ENCODE measurements at places on chromosomes 2 and 18.

DNA sequence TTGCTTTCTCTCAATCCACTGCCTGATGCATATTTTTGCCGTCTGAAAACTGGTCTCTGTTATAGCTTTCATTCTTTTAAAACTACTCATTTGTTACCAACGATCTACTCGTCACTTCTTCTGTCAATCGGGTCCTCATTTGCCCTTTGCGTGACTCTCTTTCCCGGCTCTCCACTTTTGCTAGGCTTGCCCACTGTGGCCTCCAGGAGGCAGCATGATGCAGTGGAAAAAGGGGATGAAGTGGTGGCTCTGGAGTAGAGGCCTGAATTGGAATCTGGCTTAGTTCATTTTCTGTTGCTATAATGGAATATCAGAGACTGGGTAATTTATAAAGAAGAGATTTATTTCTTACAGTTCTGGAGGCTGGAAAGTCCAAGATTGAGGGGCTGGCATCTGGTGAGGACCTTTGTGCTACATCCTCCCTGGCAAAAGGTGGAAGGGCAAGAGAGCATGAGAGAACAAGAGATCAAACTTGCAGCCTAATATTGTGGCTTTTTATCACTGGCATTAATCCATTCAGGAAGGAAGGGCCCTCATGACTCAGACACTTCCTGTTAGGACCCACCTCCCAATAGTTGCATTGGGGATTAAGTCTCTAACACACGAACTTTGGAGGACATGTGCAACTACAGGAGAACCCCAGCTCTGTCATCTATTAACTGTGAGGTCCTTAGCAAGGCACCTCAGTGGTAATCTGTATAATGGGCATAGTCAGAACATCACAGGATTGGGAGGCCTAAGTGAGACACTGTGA, 15.4 kb downstream of the GDF7 start:
- peaks cover 35% of the 10 kb centered on the region for H3K36me3 ChIP-seq
- H3K4me1 ChIP-seq = no peaks in the 10 kb centered on the region
- no peak overlapping the region for H3K4me3 ChIP-seq
- no peaks in the 10 kb centered on the region for H3K27me3 ChIP-seq

DNA sequence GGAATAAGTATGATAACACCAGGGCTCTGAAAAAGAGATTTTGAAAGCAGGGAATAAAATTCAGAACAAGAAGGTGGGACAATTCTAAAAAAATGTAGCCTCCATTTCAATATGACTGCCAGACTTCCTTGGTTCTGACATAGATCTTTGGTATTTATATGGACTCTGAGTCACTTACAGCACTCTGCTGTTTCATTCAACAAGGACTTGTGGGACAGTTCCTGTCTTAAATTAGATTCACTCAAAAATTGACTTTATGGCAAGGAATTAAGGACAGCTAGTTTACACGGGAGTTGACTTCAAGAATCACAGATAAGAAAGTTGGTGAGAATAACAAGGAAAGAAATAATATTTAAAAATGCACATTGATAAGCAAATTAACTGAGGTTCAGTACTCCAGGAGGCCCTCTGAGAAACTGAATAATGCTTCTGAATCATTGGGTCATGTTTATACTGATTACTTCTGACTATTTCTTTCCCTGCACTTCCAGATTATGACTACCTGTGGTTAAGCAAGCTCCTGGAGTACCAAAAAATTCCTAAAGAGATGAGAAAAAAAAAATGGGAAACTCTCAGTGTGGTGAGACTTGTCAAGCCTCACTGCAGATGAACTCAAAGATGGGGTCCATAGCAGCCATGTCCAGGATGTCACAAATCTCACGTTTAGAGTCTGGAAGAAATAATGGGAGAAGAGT, 828.3 kb upstream of the PIK3C3 start:
- H3K27me3 ChIP-seq = no peaks in the 10 kb centered on the region
- H3K27ac ChIP-seq = no peak overlapping the region
- H3K4me1 ChIP-seq = no peaks in the 10 kb centered on the region
- H3K36me3 ChIP-seq = no peaks in the 10 kb centered on the region

GRCh38 chr2:224101820-224102630, 62.9 kb upstream of the SERPINE2 start:
- no peak overlapping the region for H3K4me3 ChIP-seq

DNA sequence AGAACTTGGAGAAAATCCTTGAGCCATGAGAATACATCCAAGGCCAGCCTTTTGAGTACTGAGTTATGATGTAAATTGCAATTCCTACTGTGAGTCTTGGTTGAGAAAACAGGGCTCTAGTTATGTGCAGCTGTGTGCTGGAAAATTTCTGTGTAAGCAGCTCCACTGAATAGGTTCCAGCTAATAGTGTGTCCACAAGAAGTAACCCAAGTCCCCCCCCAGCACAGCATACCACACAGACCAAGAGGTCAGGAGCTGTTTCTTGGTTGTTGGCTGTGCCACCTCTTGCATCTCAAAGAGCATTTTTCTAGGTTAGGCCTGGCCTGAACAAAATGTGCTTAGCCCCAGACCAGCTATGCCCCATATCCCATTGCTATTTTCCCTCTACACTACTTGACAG, 36.8 kb upstream of the APCDD1 start:
- no peaks in the 10 kb centered on the region for H3K27me3 ChIP-seq
- no peak overlapping the region for H3K4me3 ChIP-seq
- H3K36me3 ChIP-seq = no peaks in the 10 kb centered on the region
- DNase-seq = no peak
- H3K4me1 ChIP-seq = no peaks in the 10 kb centered on the region

- no peaks in the 10 kb centered on the region for H3K36me3 ChIP-seq
- H3K4me3 ChIP-seq = no peak overlapping the region
- no peak for DNase-seq
- H3K27me3 ChIP-seq = no peaks in the 10 kb centered on the region
Observed at GRCh38 chr2:236874866-236875481, 210.7 kb upstream of the COPS8 start.

DNA sequence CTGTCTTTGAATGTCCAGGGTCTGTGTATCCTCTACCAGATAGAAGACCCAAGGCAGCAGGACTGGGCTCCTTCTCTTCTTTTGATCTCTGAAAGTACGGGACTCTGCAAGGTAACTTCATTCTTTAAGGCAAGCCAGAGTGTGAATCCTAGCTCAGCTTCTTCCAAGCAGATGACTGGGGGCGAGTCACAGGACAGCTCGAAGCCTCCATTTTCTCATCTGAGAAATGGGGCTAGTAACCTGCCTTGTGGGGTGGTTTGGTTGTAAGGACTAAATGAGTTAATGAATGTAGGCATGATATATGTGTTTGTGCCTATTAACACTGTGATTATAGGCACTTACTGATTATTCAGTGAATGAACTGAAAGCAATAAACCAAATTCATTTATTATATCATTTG, 46.7 kb downstream of the DGKD start:
- no peak for DNase-seq
- no peaks in the 10 kb centered on the region for H3K27me3 ChIP-seq
- H3K4me1 ChIP-seq = no peaks in the 10 kb centered on the region

- no peak overlapping the region for H3K27ac ChIP-seq
- H3K4me3 ChIP-seq = no peak overlapping the region
- H3K4me1 ChIP-seq = no peaks in the 10 kb centered on the region
- no peaks in the 10 kb centered on the region for H3K27me3 ChIP-seq
- DNase-seq = no peak
Observed at GRCh38 chr18:48293954-48294898, 115.0 kb downstream of the ZBTB7C start.

DNA sequence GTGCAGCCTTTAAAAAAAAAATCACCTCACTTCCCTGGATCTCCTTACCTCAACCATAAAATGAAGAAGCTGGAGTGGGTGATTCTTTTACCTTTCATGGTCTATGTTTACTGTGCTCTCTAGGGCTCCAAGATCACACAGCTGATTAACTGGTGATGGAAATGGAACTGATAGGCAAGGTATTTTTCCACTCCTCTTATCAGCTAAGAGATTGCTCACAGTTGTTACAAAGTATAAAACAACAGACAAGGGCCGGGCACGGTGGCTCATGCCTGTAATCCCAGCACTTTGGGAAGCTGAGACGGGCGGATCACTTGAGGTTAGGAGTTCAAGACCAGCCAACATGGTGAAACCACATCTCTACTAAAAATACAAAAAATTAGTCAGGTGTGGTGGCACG, 14.5 kb downstream of the RPS27A start:
- no peaks in the 10 kb centered on the region for H3K27me3 ChIP-seq
- no peaks in the 10 kb centered on the region for H3K4me1 ChIP-seq
- no peak overlapping the region for H3K27ac ChIP-seq
- no peak overlapping the region for H3K4me3 ChIP-seq
- H3K36me3 ChIP-seq = no peaks in the 10 kb centered on the region

DNA sequence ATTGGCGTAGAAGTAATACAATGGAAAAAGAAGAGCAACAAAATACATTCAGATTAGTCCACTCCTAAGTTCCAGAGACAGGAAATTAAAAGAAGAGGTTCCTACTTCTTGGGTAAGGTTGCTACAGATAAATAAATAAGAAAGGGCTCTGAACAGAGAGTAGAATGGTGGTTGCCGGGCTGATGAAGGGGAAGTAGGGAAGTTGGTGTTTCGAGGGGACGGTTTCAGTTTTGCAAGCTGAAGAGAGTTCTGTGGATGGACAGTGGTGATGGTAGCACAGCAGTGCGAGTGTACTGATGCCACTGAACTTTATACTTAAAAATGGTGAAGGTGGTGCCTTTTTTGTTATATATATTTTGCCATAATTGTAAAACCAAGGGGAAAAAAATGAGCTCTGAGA, 48.2 kb downstream of the CABYR start:
- no peaks in the 10 kb centered on the region for H3K27me3 ChIP-seq
- H3K36me3 ChIP-seq = no peaks in the 10 kb centered on the region
- no peak overlapping the region for H3K4me3 ChIP-seq

DNA sequence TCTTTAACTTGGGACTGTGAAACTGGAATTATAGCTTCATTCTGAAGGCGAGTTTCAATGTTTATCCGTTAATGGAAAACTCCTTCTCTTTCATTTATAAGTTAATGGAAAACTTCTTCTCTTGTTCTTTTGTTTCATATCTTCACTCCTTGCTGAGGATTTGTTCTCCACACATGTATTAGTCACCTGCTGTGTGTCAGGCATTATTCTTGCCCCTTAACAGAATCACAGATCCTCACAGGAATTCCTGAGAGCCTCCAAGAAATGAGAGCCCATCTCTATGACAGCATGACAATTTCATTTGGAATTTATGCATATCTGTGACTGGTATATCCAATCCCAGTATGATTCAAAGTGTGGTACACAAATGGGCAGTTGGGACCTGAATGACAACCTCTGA, 545.8 kb downstream of the BCL11A start:
- no peak overlapping the region for H3K27ac ChIP-seq
- no peaks in the 10 kb centered on the region for H3K36me3 ChIP-seq
- H3K4me1 ChIP-seq = no peaks in the 10 kb centered on the region
- no peaks in the 10 kb centered on the region for H3K27me3 ChIP-seq

DNA sequence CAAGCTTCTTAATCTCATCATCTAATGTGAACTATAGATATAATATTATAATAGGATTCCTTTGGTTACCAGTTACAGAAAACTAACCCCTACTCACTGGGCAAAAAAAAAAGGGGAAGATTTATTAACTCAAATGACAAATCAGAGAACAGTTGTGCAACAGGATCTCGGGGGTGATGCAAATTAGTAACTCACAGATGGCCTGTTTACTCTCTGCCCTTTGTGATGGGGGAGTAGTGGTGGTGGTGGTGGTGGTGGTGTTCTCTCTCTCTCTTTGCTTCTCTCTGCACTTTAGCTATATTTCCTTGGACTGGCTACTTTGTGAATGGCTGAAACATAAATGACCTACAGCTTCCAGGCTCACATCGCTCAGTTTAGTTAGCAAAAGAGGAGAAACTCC, 59.0 kb downstream of the TMEM247 start:
- H3K4me3 ChIP-seq = no peak overlapping the region
- no peaks in the 10 kb centered on the region for H3K27me3 ChIP-seq
- no peaks in the 10 kb centered on the region for H3K36me3 ChIP-seq
- DNase-seq = no peak
- peaks cover 15% of the 10 kb centered on the region for H3K4me1 ChIP-seq

GRCh38 chr2:29097569-29097968, 17.6 kb upstream of the CLIP4 start:
- DNase-seq = no peak
- no peaks in the 10 kb centered on the region for H3K27me3 ChIP-seq
- no peak overlapping the region for H3K4me3 ChIP-seq
- H3K27ac ChIP-seq = no peak overlapping the region

GRCh38 chr2:62415019-62415431, 91.0 kb downstream of the TMEM17 start:
- no peaks in the 10 kb centered on the region for H3K36me3 ChIP-seq
- peaks cover 12% of the 10 kb centered on the region for H3K4me1 ChIP-seq
- H3K27ac ChIP-seq = no peak overlapping the region
- no peak overlapping the region for H3K4me3 ChIP-seq
- H3K27me3 ChIP-seq = no peaks in the 10 kb centered on the region
- no peak for DNase-seq

- H3K36me3 ChIP-seq = no peaks in the 10 kb centered on the region
- H3K4me1 ChIP-seq = no peaks in the 10 kb centered on the region
- H3K27ac ChIP-seq = no peak overlapping the region
- DNase-seq = no peak
- no peaks in the 10 kb centered on the region for H3K27me3 ChIP-seq
Observed at GRCh38 chr2:149735237-149735958, 147.8 kb upstream of the MMADHC start.

DNA sequence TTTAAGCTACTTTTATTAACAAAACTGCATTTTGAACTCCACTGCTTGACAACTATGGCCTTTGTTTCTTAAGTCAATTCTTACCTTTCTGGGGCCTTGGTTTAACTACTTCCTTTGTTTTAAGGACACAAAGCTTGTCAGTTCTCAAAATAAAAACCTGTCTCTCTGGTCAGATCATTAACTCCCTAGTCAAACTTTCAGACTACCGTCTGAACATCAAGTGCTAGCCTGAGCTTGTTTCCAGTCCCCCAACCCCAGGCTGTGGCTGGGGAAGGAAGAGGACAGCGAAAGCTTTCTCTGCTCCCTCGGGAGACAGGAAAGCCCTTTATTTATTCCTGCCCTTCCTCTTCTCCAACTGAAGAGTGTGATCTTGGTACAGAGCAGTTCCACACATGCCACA, 1.7 kb downstream of the SH3YL1 start:
- H3K36me3 ChIP-seq = no peaks in the 10 kb centered on the region
- H3K4me1 ChIP-seq = peaks cover 17% of the 10 kb centered on the region
- H3K27ac ChIP-seq = no peak overlapping the region
- H3K4me3 ChIP-seq = no peak overlapping the region

DNA sequence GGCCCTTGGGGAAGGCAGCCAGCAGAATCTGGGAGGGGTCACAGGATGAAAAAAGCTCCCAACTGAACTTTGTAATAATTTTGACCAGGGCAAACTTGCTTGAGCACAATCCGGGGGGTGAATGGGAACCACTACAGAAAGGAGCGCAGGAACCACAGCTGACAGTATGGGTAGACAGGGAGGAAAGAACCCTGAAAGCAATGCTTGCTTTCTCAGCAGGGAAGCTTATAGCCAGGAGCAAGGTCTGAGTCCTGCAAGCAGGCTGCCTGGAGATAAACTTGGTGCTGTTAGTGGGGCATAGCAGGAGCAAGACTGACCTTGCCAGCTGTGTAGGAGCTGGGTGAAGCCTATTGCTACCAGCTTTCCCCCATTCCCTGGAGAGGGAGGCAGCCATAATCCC, 195.2 kb downstream of the MTCL1 start:
- no peak overlapping the region for H3K4me3 ChIP-seq
- H3K27me3 ChIP-seq = no peaks in the 10 kb centered on the region
- H3K27ac ChIP-seq = no peak overlapping the region
- H3K4me1 ChIP-seq = no peaks in the 10 kb centered on the region
- no peak for DNase-seq

Data from Peyer's patch (tissue), 4 donors.